ENCODE measurements at places on chromosomes 2 and 18.

- no peak for DNase-seq
These were observed at the start of gene FSIP2 for GRCh38 chr2:185738679-185739472. FSIP2 (plus strand) TSS chr2:185738804; CDS start chr2:185738895, 91 bp downstream.

DNA sequence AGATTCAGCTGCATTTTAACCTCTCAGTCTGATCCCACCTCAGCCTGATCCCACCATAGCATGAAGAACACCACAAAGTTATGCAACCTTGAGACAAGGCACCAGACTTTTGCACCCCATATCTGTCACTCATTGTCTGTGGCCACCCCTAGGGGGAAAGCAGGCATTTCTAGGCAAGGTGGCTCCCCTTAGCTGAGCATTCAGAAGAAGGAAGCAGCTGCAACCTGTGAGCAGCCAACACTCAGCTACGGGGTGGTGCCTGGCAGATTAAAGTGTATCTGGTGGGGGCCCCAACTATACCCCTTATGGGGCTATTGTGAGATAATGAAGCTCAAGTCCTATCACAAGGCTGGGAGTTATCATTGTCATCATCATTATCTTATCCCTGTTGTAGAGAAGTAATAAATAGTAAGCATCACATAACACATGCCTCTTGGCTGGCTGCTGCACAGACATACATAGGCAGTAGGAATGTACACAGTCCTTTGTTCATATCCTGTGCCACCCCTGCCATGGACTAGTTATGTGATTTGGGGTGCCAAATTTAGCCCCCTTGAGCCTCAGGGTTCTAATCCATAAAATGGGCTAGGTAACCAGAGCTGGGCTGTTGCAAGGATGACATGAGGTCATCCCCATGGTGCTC is 20.6 kb upstream of the TMEM163 start:
- DNase-seq = no peak

DNA sequence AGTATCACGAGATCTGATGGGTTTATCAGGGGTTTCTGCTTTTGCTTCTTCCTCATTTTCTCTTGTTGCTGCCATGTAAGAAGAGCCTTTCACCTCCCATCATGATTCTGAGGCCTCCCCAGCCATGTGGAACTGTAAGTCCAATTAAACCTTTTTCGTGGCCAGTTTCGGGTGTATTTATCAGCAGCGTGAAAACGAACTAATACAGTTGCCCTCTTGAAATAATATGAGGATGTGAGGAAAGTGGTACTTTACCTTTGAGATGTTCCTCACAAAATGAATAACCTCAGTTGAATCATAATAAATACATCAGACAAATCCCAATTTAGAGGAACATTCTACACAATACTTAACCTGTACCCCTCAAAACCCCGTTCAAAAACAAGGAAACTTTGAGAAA is 356.4 kb downstream of the CPS1 start:
- no peak for DNase-seq

GRCh38 chr2:200635251-200635650 is 49.4 kb downstream of the AOX1 start:
- DNase-seq = no peak

GRCh38 chr2:205728366-205728765 is 46.1 kb downstream of the NRP2 start:
- DNase-seq = no peak

DNA sequence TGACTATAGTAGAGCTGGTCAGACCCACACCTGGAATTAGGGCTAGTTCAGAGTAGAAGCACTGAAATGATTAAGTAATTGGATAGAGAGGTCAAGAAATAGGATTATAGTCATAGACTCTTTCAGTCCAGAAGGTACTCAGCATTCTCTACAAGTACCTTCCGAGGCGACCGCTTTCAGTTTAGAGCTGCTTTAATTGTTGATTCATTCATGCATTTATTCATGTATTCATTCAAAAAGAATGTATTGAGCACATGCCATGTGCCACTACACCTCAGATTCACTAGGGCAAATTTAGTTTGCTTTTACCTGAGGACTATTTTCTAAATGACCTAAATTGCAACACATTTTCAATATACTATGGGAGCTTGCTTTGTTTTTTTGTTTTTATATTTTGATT is 48.7 kb downstream of the CRIM1 start:
- DNase-seq = no peak

GRCh38 chr2:113981404-113982134 is 91.7 kb downstream of the ACTR3 start:
- DNase-seq = no peak

GRCh38 chr18:3973191-3973850 is 481.8 kb downstream of the DLGAP1 start:
- no peak for DNase-seq

- DNase-seq = peak; percentile 44
These were observed 903 bp downstream of the KCNG3 start for GRCh38 chr2:42492691-42493467.

- DNase-seq = no peak
These were observed 401.9 kb downstream of the HRH4 start for GRCh38 chr18:24862201-24862816.

GRCh38 chr18:24947521-24948305 is 404.3 kb downstream of the ZNF521 start:
- DNase-seq = no peak

DNA sequence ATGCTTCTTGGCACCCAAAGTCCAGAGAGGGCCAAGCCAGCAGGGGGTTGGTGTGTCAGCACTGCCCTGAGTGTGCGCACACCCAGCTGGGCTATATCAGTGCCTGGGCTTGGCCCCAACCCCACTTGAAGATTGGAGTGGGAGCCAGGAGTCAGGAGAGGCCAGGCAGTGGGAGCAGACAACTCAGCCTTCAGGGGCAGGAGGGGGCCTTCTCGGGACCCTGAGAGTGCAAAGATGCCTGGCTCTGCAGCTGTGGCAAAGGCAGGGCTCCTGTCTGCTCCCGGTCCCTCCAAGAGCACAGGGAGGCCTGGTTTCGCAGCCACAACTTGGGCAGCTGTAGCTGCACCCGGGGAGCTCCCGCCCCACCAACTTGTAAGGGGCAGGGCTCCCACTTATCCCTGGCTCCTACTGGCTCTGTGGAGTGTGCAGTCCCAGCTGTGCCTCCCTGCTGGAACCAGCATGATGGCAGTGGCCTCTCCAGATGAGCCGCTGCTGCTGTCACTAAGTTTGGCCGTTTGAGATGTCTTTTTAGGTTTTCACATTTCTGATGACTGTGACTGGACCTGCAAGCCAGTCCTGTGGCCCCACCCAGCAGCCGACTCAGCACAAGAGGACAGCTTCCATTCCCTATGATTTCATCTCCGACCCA is 148.8 kb upstream of the HS6ST1 start:
- DNase-seq = no peak

- DNase-seq = no peak
These were observed 99.8 kb downstream of the DIS3L2 start for GRCh38 chr2:232061265-232061664.

GRCh38 chr2:45833301-45833967 is 182.0 kb downstream of the PRKCE start:
- no peak for DNase-seq

- DNase-seq = no peak
These were observed 2.7 kb downstream of the YPEL5 start for GRCh38 chr2:30149513-30149912.

- no peak for DNase-seq
These were observed 60.9 kb upstream of the RMDN2 start for GRCh38 chr2:37864217-37864616.

GRCh38 chr18:63255435-63255834 is 64.1 kb downstream of the BCL2 start:
- peak; percentile 12 for DNase-seq

DNA sequence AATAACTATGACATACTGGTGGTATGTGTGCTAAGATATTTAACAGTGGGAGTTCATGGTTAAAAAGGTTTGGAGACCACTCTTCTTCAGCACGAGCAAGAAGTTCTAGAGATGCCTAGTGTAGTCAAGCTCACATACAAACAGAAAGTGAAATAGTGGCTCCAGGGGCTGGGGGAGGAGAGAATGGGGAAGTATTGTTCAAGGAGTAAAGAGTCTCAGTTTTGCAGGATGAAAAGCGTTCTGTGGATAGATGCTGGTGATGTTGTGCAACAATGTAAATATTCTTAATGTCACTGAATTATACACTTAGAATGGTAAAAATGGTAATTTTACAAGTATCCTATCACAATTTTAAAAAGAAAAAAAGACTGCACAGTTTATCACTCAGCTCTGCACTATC is 29.0 kb upstream of the EPAS1 start:
- DNase-seq = no peak

DNA sequence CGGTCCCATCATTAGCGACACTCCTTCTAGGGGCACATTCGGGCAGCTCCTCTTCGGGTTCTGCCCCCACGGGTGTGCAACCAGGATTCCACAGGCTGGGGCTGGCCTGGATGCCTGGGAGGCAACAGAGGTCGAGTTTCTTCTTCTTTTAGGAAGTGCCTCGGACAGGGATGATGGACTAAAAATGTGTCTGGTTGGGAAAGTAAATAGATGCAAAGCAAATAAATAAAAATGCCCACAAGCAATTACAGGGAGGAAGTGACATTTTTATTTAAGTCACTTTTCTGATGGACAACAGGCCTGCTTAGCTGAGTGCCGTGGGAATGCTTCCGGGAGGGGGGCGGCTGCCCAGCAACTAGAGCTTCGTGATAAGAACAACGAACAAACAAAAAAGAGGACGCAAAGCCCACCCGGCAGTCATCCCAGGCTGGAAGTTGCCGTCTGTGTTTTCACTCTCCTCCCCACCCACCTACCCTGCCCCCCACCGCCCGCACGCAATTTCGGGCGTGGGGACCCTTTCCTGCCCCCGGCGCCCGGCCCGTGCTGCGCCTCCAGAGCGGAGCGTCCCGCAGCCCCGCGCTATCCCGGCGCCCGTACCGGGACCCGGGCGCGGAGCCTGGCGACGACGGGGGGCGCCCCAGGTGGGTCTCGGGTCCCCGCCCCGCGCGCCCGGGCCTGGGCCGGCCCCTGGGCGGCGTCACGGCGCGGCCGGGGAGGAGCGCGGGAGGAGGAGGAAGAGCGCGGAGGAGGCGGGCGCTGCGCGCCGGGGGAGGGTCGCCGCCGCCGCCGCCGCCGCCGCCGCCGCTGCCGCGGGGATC is 412 bp upstream of the NCK2 start:
- peak; percentile 39 for DNase-seq

- DNase-seq = no peak
These were observed 234.2 kb downstream of the ASXL3 start for GRCh38 chr18:33812186-33812585.

- DNase-seq = peak; percentile 44
These were observed 68.3 kb downstream of the CRACDL start for GRCh38 chr2:98867539-98868309.

DNA sequence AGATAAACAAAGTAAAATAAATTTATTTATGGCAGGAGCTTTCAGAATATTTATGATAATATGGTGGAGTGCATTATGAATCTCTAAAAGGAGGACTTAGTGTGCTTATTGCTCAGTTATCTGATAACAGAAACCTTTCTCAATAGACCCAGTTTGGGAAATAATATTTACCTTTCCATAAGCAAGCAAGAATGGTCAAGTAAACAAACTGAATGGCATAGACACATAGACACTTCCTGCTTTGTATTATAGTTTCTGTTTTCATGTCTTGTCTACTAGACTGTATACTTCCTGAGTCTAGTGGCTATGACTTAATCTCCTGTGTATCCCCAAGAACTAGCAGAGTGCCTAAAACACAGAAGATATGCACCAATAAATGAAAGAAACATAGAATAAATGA is 87.8 kb downstream of the UPP2 start:
- no peak for DNase-seq

GRCh38 chr2:190720691-190721090 is 71.8 kb downstream of the NAB1 start:
- DNase-seq = peak; percentile 3

Measured in DMS79 treated with DMSO at 0.1 percent for 48 hours (cell line).